ENCODE measurements at places on chromosomes 6 and 20.

GRCh38 chr6:7080311-7080710 is 27.4 kb upstream of the RREB1 start:
- no peaks in the 10 kb centered on the region for H3K27me3 ChIP-seq
- H3K36me3 ChIP-seq: no peaks in the 10 kb centered on the region
- no peak overlapping the region for H3K27ac ChIP-seq
- no peak for DNase-seq

- no peaks in the 10 kb centered on the region for H3K36me3 ChIP-seq
- peak overlapping the region; percentile 75 for H3K4me3 ChIP-seq
- no peak for DNase-seq
- no peaks in the 10 kb centered on the region for H3K4me1 ChIP-seq
- H3K27me3 ChIP-seq: no peaks in the 10 kb centered on the region
- H3K27ac ChIP-seq: peak overlapping the region; percentile 99
Measured at GRCh38 chr6:28336284-28337120, 554 bp upstream of the ZSCAN31 start.

- H3K27ac ChIP-seq: no peak overlapping the region
- H3K27me3 ChIP-seq: no peaks in the 10 kb centered on the region
- DNase-seq: no peak
- H3K4me3 ChIP-seq: no peak overlapping the region
Measured at GRCh38 chr6:110699780-110700179, 115.5 kb downstream of the CDK19 start.

DNA sequence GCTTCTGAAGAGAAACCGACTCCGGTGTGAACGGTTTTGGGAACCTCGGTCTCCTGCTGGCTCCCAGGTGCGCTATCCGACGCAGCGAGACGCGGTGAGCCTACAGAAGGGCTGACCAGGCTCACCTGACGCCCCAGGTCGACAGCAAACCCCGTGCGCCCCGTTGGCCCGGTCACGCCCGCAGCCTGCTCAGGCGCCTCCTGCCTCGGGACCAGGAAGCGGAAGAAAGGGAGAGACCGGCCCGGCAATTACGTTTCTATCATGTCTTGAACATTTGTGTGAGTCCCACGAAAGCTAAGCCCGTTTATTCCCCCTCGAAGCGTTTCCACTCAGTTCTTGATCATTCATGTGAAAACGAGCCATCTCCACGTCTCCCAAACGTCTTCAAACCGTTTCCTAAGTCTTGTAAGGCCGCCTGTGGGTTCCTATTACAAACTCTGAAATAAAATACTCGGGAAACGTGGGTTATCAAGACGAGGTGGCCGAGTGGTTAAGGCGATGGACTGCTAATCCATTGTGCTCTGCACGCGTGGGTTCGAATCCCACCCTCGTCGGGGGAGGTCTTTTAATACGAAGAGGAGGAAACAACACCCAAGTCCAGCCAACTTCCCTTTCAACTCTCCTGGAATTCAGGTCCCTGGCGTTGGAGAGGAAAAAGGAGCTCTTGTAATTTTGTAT is 150.5 kb upstream of the PRSS16 start:
- DNase-seq: no peak
- H3K36me3 ChIP-seq: no peaks in the 10 kb centered on the region
- no peak overlapping the region for H3K27ac ChIP-seq
- H3K4me3 ChIP-seq: no peak overlapping the region
- H3K27me3 ChIP-seq: no peaks in the 10 kb centered on the region

DNA sequence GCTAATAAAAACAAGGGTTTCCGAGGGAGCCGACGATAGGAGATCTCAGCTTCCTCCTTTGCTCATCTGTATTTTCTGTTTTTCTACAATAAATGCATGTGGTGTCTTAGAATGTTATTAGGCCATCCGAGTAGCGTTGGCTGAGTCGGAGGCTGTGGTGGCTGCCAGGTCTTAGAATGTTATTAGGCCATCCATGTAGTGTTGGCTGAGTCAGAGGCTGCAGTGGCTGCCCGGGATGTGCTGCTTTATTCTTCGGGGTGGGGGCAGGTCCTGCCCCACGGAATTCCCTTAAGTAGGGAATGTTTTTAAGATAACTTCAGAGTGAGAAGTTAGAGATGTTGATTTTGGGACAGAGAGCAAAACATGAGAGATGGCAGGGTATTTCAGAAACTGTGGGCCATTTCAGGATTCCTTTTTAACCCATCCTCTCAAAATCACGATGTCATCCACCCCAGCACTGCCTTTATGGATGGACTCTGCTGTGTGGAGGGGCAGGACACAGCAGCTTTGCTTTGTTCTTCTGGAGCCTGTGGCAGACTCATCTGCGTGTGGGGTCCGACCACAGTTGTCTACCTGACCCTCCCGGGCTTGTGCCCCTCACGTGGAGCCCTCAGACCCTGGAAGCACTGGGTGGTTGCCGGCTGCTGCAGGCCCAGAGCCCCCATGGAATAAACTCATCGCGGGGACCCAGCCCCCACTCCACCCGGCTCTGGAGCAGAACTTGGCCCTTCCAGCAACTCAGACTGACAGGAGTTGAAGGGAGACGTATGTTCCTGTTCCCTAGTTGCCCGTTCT is 20.4 kb downstream of the OSBPL2 start:
- H3K27ac ChIP-seq: no peak overlapping the region
- H3K4me3 ChIP-seq: no peak overlapping the region
- H3K27me3 ChIP-seq: no peaks in the 10 kb centered on the region
- no peaks in the 10 kb centered on the region for H3K4me1 ChIP-seq
- DNase-seq: peak; percentile 42
- H3K36me3 ChIP-seq: no peaks in the 10 kb centered on the region

DNA sequence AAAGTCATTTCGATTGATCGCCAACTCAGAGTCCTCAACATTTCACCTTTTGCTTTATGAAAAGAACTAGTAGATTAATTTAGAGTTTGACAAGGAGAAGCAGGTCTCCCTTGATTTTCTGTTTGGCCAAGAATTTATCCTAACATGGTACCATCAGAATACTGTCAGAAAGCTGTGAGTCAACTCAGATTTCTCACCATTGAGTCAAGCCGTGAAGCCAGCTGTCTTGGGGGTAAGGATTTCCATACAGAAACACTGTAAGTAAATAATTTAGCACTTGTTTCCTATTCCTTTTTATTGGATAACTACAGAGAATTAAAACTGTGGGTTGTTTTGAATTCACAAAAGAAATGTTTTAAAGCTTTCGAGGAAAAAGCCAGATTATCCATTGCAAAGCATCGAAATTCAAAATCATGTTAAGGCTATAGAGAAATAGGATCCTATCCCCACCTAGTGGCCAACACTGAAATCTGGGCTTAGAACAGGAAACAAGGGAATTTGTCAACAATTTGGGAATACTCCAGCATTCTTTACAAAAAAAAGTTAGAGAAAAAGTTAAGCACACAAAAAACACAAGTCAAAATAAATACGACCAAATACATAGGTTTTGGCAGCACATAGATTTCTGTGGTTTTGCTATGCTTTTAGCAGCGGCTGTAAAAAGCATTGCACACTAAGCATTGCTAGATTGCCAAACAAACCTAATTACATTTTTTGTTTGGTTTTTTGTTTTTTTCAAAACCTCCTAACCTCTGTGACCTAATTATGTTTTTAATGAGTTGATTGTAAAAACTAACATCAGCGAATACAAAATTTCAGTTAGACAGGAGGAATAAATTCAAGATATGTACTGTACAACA is 44.2 kb downstream of the COL11A2 start:
- H3K27ac ChIP-seq: no peak overlapping the region
- H3K4me1 ChIP-seq: no peaks in the 10 kb centered on the region
- H3K4me3 ChIP-seq: no peak overlapping the region
- no peaks in the 10 kb centered on the region for H3K27me3 ChIP-seq
- no peaks in the 10 kb centered on the region for H3K36me3 ChIP-seq
- no peak for DNase-seq

GRCh38 chr20:59817406-59817805 is 116.0 kb downstream of the SYCP2 start:
- H3K36me3 ChIP-seq: no peaks in the 10 kb centered on the region
- no peak overlapping the region for H3K4me3 ChIP-seq
- no peaks in the 10 kb centered on the region for H3K27me3 ChIP-seq
- no peaks in the 10 kb centered on the region for H3K4me1 ChIP-seq
- DNase-seq: peak; percentile 1
- no peak overlapping the region for H3K27ac ChIP-seq

DNA sequence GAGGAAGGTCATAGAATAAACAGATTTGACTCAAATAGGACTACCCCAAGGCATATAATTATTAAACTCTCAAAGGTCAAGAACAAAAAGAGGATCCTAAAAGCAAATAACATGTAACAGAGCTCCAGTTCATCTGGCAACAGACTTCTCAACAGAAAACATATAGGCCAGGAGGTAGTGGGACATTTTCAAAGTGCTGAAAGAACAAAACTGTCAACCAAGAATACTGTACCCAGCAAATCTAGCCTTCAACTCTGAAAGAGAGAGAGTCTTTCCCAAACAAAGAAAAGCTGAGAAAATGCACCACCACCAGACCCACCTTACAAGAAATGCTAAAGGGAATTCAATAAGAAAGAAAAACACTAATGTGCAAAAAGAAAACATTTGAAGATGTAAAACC is 11.9 kb downstream of the NQO2 start:
- no peak overlapping the region for H3K4me3 ChIP-seq
- H3K4me1 ChIP-seq: no peaks in the 10 kb centered on the region
- no peak for DNase-seq
- no peaks in the 10 kb centered on the region for H3K27me3 ChIP-seq
- no peaks in the 10 kb centered on the region for H3K36me3 ChIP-seq

DNA sequence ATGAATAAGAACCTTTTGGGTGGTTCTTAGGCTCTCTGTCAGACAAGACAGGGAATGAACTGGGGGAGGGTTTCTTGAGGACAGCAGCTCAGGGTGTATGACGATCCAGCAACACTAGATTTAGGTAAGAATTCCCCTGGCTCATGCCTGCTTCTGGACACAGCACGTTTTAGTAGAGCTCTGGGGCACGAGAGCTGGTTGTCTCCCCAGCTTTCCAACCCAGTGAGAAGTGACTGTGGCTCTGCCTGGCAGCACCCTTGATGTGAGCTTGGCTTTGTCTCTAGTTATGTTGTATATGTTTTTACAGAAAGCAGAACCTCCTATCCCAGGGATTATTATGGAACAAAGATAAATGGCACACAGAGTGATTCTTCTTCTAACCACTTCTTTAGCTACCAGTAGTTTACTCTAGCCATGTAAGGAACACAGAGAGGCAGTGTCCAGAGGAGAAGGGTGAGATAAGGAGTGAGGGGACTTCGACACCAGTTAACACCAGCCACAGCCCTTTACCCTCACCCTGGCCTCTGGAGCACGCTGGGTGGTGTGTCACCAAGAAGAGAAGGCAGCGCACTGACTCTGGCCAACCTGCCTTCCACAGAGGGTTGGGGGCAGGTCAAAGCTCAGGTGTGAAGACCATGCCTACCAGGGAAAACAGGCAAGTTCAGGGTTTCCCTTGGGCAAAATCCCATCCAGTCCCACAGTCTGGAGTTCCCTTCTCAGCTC is 3.9 kb downstream of the APOBEC2 start:
- no peak overlapping the region for H3K27ac ChIP-seq
- no peaks in the 10 kb centered on the region for H3K27me3 ChIP-seq
- no peaks in the 10 kb centered on the region for H3K36me3 ChIP-seq
- DNase-seq: no peak
- no peak overlapping the region for H3K4me3 ChIP-seq

- DNase-seq: no peak
- no peak within 1 kb of the TSS for H3K27ac ChIP-seq
- H3K36me3 ChIP-seq: no peaks in the 10 kb centered on the region
- H3K4me3 ChIP-seq: no peak within 1 kb of the TSS
- H3K27me3 ChIP-seq: no peaks in the 10 kb centered on the region
Measured at GRCh38 chr20:63735859-63736718, at the start of gene LIME1. Gene LIME1 (plus strand): TSS chr20:63736664. CDS start chr20:63737550, 886 bp downstream.

- no peak overlapping the region for H3K27ac ChIP-seq
- H3K27me3 ChIP-seq: no peaks in the 10 kb centered on the region
- no peak for DNase-seq
- no peak overlapping the region for H3K4me3 ChIP-seq
Measured at GRCh38 chr20:57476084-57476526, 48.8 kb downstream of the CTCFL start.

GRCh38 chr20:37915800-37916570 is 13.1 kb downstream of the VSTM2L start:
- no peaks in the 10 kb centered on the region for H3K27me3 ChIP-seq
- no peak overlapping the region for H3K4me3 ChIP-seq
- DNase-seq: peak; percentile 65
- no peaks in the 10 kb centered on the region for H3K4me1 ChIP-seq
- no peak overlapping the region for H3K27ac ChIP-seq

- H3K27ac ChIP-seq: peak overlapping the region; percentile 98
- H3K4me1 ChIP-seq: peaks cover 7% of the 10 kb centered on the region
- H3K36me3 ChIP-seq: no peaks in the 10 kb centered on the region
Measured at GRCh38 chr20:31720486-31721407, 1.9 kb downstream of the BCL2L1 start.

GRCh38 chr6:148523048-148523447 is 180.4 kb downstream of the SASH1 start:
- H3K27ac ChIP-seq: no peak overlapping the region
- H3K4me3 ChIP-seq: no peak overlapping the region
- H3K27me3 ChIP-seq: no peaks in the 10 kb centered on the region
- H3K4me1 ChIP-seq: no peaks in the 10 kb centered on the region
- DNase-seq: no peak
- H3K36me3 ChIP-seq: no peaks in the 10 kb centered on the region

- H3K27me3 ChIP-seq: no peaks in the 10 kb centered on the region
- H3K36me3 ChIP-seq: no peaks in the 10 kb centered on the region
- H3K27ac ChIP-seq: peak overlapping the region; percentile 96
Measured at GRCh38 chr20:50320901-50321796, 130.5 kb downstream of the CEBPB start.

GRCh38 chr20:34970193-34970840 is 14.6 kb downstream of the MYH7B start:
- no peak for DNase-seq
- no peak overlapping the region for H3K27ac ChIP-seq
- H3K4me3 ChIP-seq: no peak overlapping the region
- H3K27me3 ChIP-seq: no peaks in the 10 kb centered on the region
- no peaks in the 10 kb centered on the region for H3K4me1 ChIP-seq

- H3K27me3 ChIP-seq: no peaks in the 10 kb centered on the region
- no peak overlapping the region for H3K4me3 ChIP-seq
- H3K27ac ChIP-seq: no peak overlapping the region
- H3K36me3 ChIP-seq: no peaks in the 10 kb centered on the region
- no peaks in the 10 kb centered on the region for H3K4me1 ChIP-seq
Measured at GRCh38 chr6:2190661-2191389, 54.6 kb downstream of the GMDS start.

DNA sequence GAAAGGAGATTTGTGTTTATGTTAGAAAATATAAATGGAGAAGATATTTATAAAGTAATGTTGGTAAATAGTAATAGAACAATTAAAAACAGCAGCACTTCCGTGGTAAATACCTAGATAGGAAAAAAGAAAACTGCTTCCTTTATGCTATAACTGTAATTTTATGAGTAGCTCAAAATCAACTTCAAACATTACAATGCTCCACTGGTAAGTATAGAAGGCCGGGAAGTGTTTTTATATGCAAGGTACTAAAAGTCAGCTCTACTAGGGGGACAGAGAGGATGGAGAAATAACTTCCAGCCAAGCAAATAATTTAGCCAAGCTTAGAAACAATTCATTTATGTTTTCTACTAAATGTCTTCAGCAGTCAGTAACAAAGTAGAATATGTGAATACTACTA is 56.7 kb downstream of the ARHGAP18 start:
- H3K27ac ChIP-seq: no peak overlapping the region
- H3K4me1 ChIP-seq: no peaks in the 10 kb centered on the region
- H3K4me3 ChIP-seq: no peak overlapping the region
- H3K36me3 ChIP-seq: no peaks in the 10 kb centered on the region
- no peaks in the 10 kb centered on the region for H3K27me3 ChIP-seq

- no peak for DNase-seq
- no peaks in the 10 kb centered on the region for H3K27me3 ChIP-seq
- H3K27ac ChIP-seq: no peak overlapping the region
- H3K36me3 ChIP-seq: no peaks in the 10 kb centered on the region
- no peak overlapping the region for H3K4me3 ChIP-seq
- H3K4me1 ChIP-seq: no peaks in the 10 kb centered on the region
Measured at GRCh38 chr6:46584586-46584985, 68.0 kb downstream of the CYP39A1 start.

All from uterus (tissue), 4 donors.